ENCODE measurements at places on chromosomes 3 and 15.

GRCh38 chr3:114207768-114208167 lies 28.9 kb upstream of the DRD3 start:
- DNase-seq: no peak

GRCh38 chr3:66816090-66816761 lies 181.9 kb upstream of the KBTBD8 start:
- no peak for DNase-seq

GRCh38 chr3:33612607-33613006 lies 105.4 kb downstream of the CLASP2 start:
- DNase-seq: no peak

GRCh38 chr3:103166890-103167289 lies 732.1 kb downstream of the ZPLD1 start:
- DNase-seq: no peak

- DNase-seq: no peak
These were observed 62.9 kb upstream of the RAP2B start for GRCh38 chr3:153099131-153099530.
